Anterior cingulate cortex (tissue), 58 donors: ENCODE measurements at places on chromosomes 1 and 21.

- no peak for DNase-seq
Measured at GRCh38 chr1:183327434-183328290, 90.5 kb downstream of the NMNAT2 start.

DNA sequence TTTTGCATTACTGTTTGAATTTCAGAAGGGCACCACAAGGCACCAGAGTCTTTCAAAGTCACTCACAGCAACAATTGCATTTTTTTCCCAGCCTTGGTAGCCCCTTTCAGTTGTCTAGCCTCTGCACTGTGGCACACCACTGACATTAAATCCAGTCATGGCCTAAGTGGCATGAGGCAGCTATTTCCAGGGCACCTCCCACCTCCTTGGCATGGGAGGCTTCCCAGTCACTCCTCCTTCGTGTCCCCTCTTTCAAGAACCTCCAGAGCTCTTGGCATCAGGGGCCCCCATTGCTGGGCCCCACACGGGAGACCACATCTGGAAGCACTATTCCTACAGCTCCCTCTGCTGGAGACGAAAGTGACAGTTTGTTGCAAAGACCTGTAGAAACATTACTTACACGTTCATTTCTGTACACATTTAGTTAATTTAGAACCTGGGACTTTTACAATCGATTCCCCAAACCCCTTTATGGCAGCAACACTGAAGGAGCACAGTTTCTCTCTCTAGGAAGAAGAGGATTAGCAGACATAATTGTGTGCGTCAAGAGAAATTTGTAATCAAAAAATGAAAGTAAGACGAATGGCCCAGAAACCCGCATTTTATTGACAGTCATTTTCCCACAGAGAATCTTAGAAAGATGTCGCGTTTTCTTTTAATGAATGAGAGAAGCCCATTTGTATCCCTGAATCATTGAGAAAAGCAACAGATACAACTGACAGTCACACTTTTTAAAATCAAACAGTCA is 5.7 kb upstream of the CHD5 start:
- DNase-seq: no peak

DNA sequence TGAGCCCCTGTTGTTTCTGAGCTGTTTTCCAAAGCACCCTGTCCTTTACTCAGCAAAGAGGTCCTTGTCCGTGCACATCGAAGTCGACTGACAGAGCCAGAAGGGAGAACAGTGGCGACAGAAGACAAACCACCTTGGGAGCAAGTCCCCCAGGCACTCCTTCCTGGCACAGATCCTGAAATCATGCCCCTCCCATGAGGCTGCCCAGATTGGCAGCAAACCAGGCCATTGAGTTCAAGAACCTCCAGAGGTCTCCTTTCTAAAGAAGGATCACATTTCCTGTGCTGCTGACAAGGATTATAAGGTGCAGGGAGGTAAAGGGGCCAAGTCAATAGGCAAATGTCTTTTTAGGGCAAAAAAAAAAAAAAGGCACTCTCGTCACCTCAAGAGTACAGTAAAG is 84.7 kb upstream of the HIVEP3 start:
- no peak for DNase-seq

GRCh38 chr1:243723458-243724043 is 126.5 kb downstream of the AKT3 start:
- no peak for DNase-seq

- no peak for DNase-seq
Measured at GRCh38 chr1:62389531-62389930, 47.3 kb upstream of the USP1 start.

GRCh38 chr1:244076740-244077139 is 25.7 kb downstream of the ZBTB18 start:
- DNase-seq: no peak

- DNase-seq: no peak
Measured at GRCh38 chr1:832136-832535, 91.6 kb upstream of the SAMD11 start.

DNA sequence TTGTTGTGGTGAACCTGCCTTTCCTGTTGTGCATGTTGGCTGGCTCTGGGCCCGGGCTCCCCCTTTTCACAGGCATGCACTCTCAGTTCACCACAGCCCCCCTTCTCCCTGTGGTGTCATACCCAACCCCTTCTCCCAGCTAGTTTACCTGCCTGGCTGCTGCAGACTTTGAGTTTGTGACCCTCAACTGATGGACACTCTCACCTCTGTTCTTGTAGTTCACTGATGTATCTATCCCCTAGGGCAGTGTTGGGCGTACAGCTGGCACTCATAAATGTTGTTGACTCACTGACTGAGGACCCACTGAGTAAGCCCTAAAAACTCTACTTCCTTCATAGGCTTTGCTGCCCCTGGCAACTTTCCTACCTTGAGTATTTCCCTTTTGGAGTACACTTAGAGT is 54.9 kb downstream of the WDR64 start:
- no peak for DNase-seq

- no peak for DNase-seq
Measured at GRCh38 chr1:153422450-153423068, 6.2 kb downstream of the S100A7A start.

- no peak for DNase-seq
Measured at GRCh38 chr1:36253161-36253862, 29.1 kb downstream of the THRAP3 start.

- DNase-seq: no peak
Measured at GRCh38 chr1:169546087-169546995, 39.9 kb downstream of the F5 start.

- no peak for DNase-seq
Measured at GRCh38 chr1:61071205-61072130, 10.9 kb upstream of the NFIA start.

DNA sequence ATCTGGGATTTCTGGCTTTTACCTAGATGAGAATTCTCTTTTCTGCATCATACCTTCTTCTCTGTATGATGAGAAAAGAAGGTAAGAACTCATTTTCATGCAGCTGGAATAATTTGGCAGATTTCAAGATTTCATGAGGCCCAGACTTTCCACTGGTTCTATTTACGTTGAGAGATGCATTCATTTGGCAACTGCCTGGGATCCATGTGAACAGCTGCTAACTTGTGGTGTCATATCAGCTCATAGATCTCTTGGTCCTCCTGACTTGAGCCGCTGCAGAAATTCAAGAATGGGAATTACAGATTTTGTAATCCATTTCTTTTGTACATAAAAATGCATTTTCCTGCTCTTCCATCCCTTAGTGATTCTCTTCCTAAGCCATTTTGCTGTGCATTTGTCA is 17.1 kb upstream of the C1orf87 start:
- no peak for DNase-seq

DNA sequence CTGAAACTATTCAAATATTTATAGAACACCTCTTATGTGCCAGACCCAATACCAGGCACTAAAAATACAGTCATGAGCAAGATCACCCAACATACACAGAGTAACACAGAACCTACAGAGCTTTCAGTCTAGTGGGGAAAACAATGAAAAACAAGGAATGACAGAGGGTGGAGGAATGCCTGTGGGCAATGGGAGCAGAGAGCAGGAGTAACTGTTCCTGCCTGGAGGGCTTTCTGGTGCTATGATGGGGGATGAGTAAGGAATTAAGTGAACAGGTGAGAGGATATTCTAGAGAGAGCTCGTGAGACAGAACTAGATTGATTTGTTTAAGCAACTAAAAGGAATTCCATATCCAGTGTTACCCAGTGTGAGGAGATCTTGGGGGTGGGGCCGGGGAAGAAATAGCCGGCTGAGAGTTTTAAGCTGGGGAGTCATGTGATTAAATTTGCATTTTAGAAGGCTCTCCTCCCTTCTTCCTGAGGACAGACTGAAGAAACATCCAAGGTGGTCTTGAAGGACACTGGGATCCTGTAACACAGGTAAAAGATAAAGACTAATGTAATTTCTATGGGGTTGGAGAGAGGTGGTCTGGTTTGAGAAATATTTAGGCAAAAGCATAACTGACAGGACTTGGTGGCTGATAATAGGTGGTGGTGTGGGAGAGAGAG is 2.1 kb upstream of the CD53 start:
- no peak for DNase-seq

- DNase-seq: no peak
Measured at GRCh38 chr1:193142409-193142808, 20.6 kb downstream of the CDC73 start.

DNA sequence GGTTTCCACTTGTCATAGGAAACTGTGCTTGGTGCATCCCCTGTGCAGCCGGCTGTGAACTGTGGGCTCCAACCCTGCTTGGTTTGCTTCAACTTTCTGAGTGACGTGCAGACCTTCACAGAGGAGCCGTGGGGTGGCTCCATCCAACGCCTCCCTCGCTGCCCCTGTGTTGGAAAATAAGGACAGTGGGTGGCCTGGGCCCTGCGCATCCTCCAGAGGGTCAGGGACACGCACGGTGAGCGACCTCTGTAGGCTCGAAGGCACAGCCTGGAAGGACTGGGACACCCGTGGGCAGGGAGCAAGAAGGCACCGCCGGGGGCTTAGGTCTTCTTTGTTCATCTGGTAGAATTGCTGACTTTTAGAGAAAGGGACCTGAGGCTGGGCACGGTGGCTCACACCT is 6.5 kb upstream of the FAAP20 start:
- DNase-seq: no peak

DNA sequence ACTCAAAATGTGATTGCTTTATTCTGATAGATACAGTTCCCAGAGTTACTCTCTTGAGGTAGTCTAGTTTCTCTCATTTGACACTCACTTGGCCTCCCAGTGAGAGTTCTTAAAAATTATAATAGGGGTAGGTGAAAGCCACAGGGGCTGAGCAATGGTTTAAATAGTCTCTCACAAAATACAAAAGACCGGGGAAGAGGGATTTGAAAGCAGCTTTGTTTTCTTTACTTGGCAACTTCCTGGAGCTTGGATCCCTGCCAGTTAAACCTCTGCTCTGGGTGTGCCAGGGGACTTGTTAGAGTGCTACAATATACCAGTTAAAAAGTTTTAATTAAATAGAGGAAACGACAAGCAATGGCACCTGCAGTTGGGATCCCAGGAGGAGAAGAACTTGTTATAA is 31.7 kb downstream of the OR13G1 start:
- DNase-seq: peak; percentile 2

DNA sequence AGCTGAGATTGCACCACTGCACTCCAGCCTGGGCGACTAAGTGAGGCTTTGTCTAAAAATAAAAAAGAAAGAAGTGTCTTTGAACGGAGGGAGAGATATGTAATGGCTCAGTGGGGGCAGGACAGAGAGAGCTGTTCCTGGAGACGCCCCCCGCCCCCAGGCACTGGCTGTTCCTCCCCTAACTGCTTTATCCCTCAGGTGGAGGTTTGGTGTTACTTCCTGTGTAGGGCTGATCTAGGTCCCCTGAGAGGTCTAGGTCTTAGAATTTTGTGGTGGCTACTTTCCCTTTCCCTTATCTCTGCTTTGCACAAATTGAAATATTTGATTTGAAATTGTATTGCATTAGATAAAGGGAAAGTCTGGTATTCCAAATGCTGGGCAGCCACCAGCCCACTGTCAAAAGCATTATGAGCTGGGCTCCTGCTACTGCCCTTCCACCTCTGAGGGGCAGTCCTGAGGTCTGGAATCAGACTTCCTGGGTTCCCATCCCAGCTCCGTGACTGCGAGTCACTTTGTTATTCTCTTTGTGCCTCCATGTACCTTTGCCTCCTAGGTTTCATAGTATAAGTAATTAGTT is 134.8 kb upstream of the KIF26B start:
- DNase-seq: no peak

- DNase-seq: peak; percentile 63
Measured at GRCh38 chr1:36609241-36610027, 126.7 kb upstream of the CSF3R start.

- DNase-seq: no peak
Measured at GRCh38 chr1:176164014-176164678, 42.9 kb downstream of the COP1 start.

DNA sequence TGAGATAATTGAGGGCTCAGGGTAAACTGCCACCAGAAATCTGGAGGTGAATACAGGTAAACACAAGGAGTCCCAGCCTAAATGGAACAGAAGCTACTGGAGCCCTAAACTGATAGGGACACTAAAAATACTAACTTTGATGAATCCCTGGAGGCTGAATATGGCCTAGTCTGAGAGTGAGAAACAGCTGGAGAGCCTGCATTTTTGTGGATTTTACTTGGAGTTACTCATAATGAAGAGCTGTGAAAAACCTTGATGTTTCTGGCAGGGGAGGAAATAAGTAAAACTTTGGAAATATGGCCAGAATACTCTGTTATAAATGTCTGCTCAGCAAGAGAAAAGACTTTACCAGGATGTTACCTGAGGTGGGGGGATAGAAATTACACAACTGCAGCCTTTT is 164.4 kb downstream of the LIPI start:
- DNase-seq: no peak

DNA sequence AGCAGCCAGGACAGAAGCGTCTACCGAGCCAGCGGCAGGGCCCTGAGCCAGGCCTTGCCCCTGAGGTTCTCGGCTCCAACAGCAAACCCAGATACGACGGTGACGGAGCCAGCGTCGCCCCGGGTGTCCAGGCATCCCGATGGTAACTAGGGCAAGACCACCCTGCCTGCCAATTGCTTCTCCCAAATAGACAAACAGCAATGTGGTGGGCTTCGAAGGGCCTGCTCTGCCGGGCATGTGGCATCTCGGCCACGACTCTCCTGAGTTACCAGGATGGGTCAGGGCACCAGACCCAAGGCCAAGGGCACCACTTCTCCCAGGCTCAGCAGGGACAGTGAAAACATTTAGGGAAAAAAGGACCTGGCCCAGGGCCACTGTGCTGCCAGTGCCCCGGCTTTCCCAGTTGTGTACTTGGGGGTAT is 3.2 kb upstream of the ACTRT2 start:
- DNase-seq: no peak

DNA sequence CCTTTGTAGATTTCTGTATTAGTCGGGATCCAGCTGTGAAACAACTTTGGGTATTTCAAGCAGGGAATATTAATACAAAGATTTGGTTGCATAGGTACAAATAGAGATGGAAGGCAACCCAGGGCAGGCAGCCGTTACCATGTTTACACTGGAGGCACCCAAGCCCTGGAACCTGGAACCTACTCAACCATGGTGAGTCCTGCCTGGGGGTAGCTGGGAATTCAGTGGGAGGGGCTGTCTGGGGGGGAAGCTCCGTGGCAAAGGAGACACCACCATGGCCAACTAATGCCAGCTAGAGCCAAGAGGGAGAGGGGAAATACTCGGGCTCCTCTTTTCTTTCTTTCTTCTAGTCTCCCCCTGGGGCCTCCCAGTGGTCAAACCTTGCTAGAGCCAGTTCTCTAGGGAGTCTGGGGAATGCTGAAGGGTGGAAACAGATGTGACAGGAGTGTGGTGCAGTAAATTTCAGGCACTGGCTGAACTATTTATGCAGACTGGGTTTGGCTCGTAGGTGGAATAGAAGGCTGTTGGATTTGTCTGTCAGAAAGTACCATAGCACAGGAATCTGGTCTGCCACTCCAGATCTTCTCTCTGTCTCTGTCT is 91.9 kb upstream of the CACNA1E start:
- DNase-seq: no peak

DNA sequence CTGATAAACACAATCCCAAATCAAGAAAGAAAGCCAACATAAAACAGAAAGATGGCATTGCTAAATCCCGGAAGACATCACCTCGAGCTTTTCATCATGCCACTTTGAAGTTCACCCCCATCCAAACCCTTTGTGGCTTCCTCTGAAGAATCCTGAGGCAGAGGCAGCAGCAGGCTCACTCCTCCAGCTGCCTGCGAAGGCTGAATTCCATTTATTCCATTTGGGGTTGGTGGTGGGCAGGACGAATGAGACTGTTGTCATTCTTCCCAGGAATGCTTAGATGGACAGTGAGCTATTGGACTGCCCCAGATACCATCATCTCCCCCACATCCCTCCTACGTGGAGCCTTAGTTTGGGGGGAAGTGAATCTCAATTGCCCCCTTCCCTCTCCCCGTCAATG is 437.5 kb downstream of the SMYD3 start:
- DNase-seq: no peak
